ENCODE measurements at places on chromosomes 11 and 22.

GRCh38 chr22:43502306-43502874, 90.6 kb downstream of the MPPED1 start:
- no peak for DNase-seq

- DNase-seq = no peak
Measured at GRCh38 chr22:45488764-45489370, 13.8 kb upstream of the FBLN1 start.

DNA sequence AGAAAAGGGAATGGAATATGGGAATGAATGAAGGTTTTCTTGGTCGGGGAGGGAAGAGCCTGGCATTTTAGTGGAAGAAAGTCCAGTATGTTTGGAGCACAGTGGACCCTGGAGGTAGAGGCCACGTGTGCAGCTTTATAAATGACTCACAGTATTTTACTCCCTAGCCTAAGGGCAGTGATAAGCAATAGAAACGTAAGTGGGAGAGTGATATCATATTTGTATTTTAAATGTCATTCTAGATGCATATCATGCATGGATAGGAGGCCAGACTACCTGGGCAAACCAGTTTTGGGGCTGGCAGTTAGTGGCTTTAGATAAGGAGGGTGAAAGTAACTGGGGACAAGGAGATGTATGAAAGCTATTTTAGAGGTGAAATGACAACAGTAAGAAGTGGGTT, 174.1 kb downstream of the ARHGAP42 start:
- no peak for DNase-seq

- no peak for DNase-seq
Measured at GRCh38 chr11:61362542-61362875, 335 bp downstream of the TMEM138 start.

GRCh38 chr11:27041141-27041899, 705 bp downstream of the BBOX1 start:
- DNase-seq = no peak

DNA sequence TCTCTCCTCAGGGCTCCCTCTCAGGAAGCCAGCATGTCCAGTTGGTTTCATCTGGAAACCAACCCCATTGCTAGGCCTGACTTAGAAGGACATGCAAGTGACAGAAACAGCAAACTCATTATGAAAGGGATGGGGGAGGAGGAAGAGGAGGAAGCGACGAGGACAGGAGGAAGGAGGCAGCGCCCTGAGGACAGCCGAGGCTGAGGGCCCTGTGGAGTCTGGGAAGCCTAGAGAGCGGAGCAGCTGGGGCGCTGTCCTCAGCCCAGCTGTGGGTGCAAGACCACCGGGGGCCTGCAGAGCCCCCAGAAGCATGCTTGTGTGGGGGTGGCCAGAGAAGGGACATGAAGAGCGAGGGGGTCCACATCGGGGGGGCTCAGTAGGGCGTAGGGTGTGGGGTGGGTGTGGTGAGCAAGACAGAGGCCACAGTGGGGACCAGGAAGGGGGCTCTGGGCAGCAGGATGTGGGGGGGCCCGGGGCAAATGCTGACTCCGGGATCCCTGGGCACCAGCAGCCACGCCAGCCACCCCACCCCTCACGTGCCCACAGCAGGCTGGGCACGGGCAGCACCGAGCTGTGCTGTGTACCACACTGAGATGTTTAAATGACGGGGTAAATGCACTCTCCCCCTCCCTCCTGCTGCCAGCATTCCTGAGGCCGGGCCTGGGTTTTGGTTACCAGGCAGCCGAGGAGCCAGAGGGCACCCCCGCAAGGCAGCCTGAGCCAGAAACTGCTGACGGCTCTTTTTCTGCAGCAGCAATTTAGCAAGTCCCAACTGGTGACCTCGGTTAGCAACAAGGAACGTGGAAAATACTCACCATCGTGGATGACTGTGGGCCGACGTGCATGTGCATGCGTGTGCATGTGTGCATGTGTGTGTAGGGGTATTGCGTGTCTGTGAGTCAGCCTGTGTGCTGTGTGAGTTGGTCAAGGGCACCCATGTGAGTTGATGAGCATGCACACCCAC, 82.7 kb upstream of the LINC01488 start:
- DNase-seq = no peak

- DNase-seq = no peak
Measured at GRCh38 chr11:27470166-27470565, 2.4 kb downstream of the LGR4 start.

DNA sequence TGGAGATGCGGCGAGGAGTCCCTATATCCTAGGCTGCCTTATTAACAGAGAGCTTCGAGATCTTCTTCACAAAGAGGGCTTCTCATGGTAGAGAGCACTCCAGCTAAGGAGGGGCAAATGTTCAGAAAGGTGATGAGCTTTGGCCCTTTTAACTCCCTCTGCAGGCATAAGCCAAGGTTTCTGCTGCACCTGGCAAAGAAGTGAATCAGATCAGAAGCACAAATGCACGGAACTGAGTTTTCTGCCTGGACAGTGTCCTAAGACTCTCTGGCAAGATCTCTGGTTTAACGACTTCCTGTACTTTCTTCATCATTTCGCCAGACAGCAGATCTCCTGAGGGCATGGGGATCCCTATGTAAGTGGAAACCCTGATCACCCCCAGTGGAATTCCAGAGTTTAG, 37.2 kb downstream of the POU2AF3 start:
- DNase-seq = no peak

- no peak for DNase-seq
Measured at GRCh38 chr22:35544827-35545226, 4.2 kb downstream of the RASD2 start.

GRCh38 chr11:67295846-67296245, 6.7 kb downstream of the ANKRD13D start:
- DNase-seq = no peak

GRCh38 chr22:46984751-46985506, 222.5 kb downstream of the TBC1D22A start:
- DNase-seq = no peak

DNA sequence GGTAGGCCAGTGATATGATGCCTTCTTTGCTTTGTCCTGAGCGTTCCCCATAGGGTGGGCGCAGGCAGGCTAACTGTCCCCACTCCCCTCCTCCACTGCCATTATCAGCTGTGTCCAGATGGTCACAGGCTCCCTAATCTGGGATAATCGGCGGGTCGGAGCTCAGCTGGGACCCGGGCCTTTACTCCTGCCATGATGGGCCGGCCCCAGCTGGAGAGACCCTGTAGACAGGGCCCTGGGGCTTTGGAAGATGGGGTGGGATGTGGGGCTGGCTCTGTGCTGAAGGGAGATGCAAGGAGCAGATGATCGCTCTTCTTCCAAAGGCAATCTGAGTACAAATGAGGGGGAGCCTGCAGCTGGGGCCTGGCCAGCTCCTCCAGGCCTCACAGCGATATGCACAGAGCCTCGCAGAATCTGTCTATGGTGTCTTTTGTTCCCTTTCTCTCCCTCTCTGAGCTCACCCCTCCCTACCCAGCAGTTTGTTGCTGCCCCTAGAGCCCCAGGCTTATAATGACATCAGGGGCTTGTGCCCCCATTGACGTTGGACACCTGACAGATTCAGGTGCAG, 11.9 kb downstream of the KLHL35 start:
- no peak for DNase-seq

DNA sequence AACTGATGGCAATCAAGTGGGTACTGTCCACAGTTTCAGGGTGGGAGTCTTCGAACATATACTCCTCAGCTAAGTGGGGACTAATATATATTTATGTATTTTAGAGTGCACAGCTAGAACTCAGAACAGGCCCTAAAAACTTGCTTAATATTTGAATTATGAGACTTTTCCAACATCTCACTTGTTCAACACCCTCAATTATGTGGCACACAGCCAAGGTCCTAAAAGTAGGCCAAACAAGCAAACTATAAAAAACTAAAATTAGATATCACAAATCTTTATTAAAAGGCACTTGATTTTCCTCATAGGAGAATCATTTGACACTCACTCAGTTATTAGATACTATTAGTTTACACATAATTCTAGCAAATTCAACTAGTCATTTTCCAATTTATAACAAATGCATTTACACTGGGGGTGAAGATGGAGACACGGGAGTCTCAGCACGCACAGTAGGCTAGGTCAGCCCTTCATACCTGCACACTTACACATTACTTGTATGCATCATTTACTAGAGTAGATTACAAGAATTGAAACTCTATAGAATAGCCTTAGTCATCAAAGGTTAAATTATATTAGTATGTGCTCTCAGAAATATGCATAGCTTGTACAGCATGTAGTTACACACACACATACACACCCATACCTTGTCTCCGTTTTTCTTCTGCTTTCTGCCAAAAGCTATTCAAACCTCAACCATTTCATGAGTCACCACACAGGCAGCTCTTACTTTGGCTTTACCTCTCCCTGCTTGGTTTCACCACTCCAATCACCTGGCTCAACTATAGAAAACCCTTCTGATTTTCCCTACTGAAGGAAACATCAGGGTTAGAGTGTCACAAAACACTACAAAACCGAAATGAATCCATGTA, 171.5 kb downstream of the SBF2 start:
- no peak for DNase-seq

DNA sequence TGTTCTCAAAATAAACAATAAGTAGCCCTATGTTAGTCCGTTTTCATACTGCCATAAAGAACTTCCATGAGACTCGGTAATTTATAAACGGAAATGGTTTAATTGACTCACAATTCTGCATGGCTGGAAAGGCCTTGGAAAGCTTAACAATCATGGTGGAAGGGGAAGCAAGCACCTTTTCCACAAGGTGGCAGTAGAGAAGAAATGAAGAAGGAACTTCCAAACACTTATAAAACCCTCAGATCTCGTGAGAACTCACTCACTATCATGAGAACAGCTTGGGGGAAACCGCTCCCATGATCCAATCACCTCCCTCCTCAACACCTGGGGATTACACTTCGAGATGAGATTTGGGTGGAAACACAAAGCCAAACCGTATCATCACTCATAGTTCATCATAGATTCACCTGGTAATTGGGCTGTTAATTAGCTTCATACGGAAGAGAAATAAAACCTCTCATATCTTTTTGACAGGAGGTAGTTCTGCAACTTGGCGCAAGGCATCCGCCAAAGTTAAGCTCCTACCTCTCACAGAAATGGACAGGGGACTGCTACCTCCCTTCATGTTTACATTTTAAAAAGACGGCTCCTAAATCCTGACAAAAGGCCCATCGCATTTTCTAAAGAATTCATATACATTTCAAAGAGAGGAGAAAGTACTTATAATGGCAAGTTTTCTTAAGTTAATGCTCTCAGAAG, 49.0 kb downstream of the MUC15 start:
- no peak for DNase-seq

GRCh38 chr11:78424334-78425270, 7.0 kb upstream of the GAB2 start:
- no peak for DNase-seq

DNA sequence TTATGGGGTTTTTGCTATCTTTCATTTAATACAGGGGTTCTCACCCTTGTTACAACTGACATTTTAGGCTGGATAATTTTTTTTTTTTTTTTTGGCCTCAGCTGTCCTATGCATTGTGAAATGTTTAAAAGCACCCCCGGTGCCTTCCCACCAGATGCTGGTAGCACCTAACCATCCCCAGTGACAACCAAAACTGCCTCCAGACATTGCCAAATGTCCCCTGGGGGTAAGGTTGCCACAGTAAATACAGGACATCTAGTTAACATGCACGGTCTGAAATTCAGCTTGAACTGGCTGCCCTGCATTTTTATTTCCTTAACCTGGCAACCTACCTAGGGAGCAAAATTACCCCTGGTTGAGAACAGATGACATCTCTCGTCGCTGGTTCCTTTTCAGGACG, 72.4 kb downstream of the CYTH4 start:
- DNase-seq = no peak

DNA sequence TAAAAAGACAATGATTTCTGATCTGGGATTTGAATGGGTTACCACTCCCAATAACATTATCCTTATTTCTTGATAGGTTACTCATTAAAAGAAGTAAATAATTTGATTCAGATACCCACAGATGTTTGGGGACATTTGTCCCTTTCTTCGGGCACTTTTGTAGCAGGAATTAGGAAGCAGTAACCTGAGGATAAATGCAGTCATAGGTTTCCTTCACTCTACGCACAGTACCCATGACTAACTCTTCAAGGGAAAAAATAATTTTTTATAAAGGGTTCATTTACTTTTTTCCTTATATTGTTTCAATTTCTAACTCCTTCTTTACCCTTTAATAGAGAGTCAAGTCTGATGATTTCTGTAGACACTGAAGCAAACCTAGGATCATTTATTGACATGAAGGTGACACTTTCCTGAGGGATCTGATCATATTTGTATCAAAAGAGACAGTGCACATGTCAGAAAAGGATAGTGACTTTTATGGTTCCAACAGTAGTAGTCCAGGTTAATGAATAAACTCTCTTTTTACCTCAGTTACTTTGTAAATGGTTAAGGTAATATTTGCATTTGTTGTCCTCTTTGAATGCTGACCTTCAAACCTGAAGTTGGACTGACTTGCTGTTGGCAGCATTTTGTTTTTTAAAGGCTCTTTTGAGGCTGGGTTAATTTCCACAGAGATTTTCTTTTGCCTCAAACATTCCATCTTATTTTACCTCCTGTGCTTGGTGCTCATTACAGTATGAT, 1072.0 kb downstream of the LRRC4C start:
- DNase-seq = no peak

- DNase-seq = no peak
Measured at GRCh38 chr11:64854534-64855502, 10.4 kb upstream of the CDC42BPG start.

DNA sequence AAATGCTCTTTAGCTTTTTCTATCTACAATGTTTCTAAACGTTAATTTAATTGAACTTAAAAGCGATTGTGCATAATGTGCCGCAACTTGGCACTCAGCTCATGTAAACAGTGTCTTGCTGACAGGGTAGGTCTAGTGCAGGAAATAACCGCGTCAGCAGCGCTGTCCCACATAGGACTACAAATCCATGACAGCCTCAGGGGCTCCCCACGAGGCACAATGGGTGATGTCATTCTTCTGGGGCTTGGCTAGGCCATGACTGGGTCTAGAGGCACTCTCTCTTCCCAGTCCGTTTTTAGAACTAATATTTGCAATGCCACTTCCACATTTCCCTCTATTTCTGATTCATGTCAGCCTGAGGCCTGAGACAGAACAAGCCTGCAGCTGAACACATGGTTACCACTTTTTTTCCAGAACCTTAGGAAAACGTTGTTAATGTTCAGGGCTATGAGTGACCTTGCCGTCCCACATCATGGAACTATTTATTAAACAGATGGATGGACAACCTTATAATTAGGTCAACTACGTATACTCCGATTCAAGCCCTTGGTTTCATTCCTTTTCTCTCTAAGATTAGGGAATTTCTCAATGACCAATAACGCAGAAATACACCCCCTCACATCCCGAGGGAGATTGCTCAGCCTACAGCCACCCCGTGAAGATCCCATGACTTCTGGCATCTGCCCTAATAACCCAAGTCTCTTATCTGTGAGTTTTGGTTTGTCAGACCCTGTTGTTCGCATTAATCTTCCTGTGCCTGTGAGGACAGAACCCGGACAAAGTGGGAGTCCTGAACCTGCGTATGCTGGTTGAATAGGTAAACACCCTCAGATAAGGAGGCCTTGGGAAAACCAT, 19.4 kb upstream of the SNX32 start:
- DNase-seq = no peak

DNA sequence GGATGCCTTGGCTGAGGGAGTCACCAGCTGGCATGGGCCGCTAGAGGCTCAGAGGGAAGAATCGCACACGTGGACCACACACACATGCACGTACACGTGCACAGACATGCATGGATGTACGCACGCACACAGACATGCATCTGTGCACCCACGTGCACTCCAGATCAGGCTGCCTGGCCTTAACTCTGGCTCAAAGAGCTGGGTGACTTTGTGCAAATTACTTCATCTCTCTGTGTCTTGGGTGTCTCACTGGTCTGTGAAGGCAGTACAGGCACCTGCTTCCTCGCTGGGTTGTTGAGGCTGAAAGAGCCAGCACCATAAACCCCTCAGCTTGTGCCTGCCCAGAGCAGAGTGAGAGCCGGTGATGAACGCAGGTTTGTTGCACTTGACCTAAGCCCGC, 28.7 kb downstream of the TMPRSS6 start:
- DNase-seq = no peak

Measured in SHP77 treated with DMSO at 0.1 percent for 48 hours (cell line).